Stimulated activated CD4-positive, alpha-beta T cell treated with anti-CD3 and anti-CD28 coated beads, TNF-alpha, amount 100 ng/mL, for 1 hour (primary cell): ENCODE measurements at places on chromosomes 1 and 21.

- DNase-seq = no peak
Measured at GRCh38 chr1:16038620-16038912, 5.0 kb upstream of the CLCNKB start.

GRCh38 chr1:205571747-205572146 is 60.1 kb downstream of the ELK4 start:
- no peak for DNase-seq

GRCh38 chr1:244456586-244456985 is 4.5 kb upstream of the CATSPERE start:
- no peak for DNase-seq

- DNase-seq = no peak
Measured at GRCh38 chr1:248618878-248619277, 16.0 kb downstream of the OR2T11 start.

DNA sequence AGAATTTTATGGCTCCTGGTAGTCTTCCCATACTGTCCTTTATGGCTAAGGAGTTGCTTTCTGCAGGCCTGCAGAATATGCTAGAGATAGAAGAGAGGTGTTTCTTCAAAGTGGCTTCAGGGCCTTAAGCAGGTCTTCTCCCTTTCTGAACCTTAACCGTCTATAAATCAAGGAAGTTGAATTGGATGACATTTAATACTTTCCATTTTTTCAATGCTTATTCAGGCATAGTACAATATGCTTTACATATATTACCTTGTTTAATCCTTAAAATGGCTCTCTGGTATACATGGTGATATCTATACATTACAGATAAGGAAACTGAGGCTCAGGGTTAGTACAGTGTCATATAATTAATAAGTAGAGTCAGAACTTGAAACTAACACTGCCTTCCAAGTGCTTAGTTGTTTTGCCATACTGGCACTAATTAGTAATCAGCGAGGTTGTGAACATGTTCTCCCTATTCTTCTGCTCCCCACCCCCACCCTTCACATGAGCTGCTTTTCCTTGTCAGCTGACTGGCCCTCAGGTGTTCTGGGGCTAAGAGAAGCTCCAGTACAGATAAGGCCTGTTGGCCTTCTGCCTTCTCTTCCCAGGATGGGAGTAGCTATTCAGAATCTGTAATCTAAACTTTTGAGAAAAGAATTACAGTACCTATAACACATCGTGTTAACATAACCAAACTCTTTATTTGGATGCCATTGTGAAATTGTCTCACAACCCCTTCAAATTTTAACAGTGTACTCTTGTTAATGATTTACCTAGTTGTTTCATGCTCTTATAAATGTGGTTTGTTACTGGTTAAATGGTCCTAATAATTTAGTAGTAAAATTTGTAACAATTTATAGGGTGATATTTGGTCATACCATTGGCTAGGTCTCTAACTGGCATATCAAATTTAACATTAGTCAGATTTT is 13.6 kb downstream of the NFYC start:
- DNase-seq = no peak

GRCh38 chr1:53061123-53061858 is 722 bp upstream of the PODN start:
- no peak for DNase-seq

GRCh38 chr1:20089328-20090077 is 19.5 kb downstream of the PLA2G5 start:
- DNase-seq = no peak
